ENCODE measurements at places on chromosomes 6 and 20.
A peak's percentile ranks its signal among the peaks of the same experiment; 100 is the strongest.

DNA sequence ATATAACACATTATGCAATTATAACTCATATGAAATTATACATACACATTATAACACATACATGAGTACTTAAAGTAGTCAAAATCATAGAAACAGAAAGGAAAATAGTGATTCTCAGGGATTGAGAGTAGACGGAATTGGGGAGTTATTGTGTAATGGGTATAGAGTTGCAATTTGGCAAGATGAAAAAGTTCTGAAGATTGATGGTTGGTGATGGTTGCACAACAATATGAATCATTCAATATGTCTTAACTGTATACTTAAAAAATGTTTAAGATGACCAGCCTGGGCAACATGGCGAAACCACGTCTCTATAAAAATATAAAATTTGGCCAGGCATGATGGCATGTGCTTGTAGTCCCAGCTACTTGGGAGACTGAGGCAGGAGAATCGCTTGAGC, 372.7 kb downstream of the CDKAL1 start:
- H3K36me3 ChIP-seq = peaks cover 41% of the 10 kb centered on the region
- H3K27ac ChIP-seq = no peak overlapping the region
- H3K27me3 ChIP-seq = no peaks in the 10 kb centered on the region
- H3K4me3 ChIP-seq = no peak overlapping the region
- DNase-seq = no peak

- H3K36me3 ChIP-seq = peaks cover 70% of the 10 kb centered on the region
- peaks cover 20% of the 10 kb centered on the region for H3K4me1 ChIP-seq
- no peaks in the 10 kb centered on the region for H3K27me3 ChIP-seq
- H3K4me3 ChIP-seq = no peak overlapping the region
Measured at GRCh38 chr20:23386304-23387117, 24.5 kb downstream of the GZF1 start.

GRCh38 chr6:105907991-105908390, 178.1 kb upstream of the PRDM1 start:
- H3K27ac ChIP-seq = no peak overlapping the region
- H3K4me3 ChIP-seq = no peak overlapping the region
- H3K4me1 ChIP-seq = no peaks in the 10 kb centered on the region
- no peak for DNase-seq
- H3K27me3 ChIP-seq = peaks cover 11% of the 10 kb centered on the region

GRCh38 chr20:60752741-60753420, 499.2 kb upstream of the CDH4 start:
- H3K4me3 ChIP-seq = no peak overlapping the region
- no peaks in the 10 kb centered on the region for H3K36me3 ChIP-seq
- no peak for DNase-seq
- no peak overlapping the region for H3K27ac ChIP-seq
- H3K4me1 ChIP-seq = no peaks in the 10 kb centered on the region

- no peak for DNase-seq
- no peaks in the 10 kb centered on the region for H3K4me1 ChIP-seq
- H3K36me3 ChIP-seq = no peaks in the 10 kb centered on the region
Measured at GRCh38 chr20:62489186-62489931, 13.6 kb upstream of the GATA5 start.

DNA sequence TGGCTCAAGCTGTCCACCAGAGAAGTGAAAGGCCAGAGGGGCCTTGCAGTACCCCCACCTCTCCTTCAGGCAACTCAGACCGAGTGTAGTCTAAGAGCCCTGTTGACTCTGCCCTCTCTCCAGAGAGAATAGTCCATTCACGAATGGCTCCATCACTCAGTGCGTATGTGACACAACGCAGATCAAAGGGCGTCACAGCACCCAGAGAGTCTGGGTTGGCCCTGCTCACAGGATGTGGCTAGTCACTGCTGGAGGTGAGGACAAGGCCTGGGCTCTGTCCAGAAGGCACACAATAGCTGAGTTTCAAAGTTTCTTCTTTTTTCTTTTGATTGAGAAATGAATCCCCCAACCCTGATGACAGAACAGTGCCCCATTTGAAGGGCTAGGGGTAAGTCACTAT, 74.1 kb downstream of the TRMT11 start:
- peaks cover 25% of the 10 kb centered on the region for H3K36me3 ChIP-seq
- H3K4me3 ChIP-seq = no peak overlapping the region
- H3K27ac ChIP-seq = no peak overlapping the region
- H3K4me1 ChIP-seq = no peaks in the 10 kb centered on the region
- no peaks in the 10 kb centered on the region for H3K27me3 ChIP-seq

DNA sequence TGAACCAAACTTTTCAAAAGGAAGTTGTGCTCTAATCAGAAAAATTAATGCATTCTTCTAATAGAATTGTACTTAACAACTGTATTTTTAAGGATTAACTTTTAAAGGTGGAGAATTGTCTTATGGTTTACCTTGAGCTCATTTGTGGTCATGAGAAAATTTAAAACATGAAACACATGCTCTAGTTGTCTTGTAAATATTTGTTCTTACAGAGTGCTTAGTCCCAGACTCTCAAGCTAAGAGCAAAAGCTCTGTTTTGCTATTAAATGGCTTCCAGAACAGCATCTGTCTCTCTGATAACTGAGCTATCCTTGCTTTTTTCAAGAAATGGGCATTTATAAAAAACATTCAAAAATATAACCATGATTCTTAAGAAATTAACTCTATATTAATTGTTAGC, 512.2 kb upstream of the SYNCRIP start:
- no peaks in the 10 kb centered on the region for H3K36me3 ChIP-seq
- no peak overlapping the region for H3K27ac ChIP-seq
- H3K4me1 ChIP-seq = no peaks in the 10 kb centered on the region
- no peak for DNase-seq
- no peak overlapping the region for H3K4me3 ChIP-seq

DNA sequence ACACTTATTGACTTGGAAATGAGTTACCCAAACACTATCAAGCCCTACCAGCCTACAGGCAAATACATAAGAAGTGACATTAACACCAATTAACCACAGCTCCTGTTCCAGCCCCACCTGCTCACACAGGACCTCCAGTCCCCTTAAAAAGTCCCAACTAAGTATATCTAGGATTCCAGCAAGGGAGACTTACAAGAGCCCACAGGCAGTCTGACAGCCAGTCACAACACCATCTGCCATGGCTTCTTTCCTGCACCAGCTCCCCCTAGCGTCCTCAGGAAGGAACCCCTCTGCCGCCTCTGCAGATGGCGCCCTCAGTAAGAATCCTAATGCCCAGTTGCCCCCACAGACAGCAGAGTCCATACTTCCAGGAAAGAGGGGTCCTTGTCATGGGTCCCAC, 122.1 kb downstream of the HIVEP2 start:
- peak overlapping the region; percentile 98 for H3K27ac ChIP-seq
- peak; percentile 50 for DNase-seq
- H3K36me3 ChIP-seq = peaks cover 34% of the 10 kb centered on the region
- H3K4me3 ChIP-seq = peak overlapping the region; percentile 47
- H3K27me3 ChIP-seq = no peaks in the 10 kb centered on the region
- peaks cover 80% of the 10 kb centered on the region for H3K4me1 ChIP-seq

Data from activated CD8-positive, alpha-beta T cell treated with anti-CD3 and anti-CD28 coated beads for 36 hours (primary cell).